ENCODE measurements at places on chromosomes 4 and X.

- no peaks in the 10 kb centered on the region for H3K4me1 ChIP-seq
- H3K36me3 ChIP-seq = no peaks in the 10 kb centered on the region
- DNase-seq = no peak
- H3K27me3 ChIP-seq = no peaks in the 10 kb centered on the region
Measured at GRCh38 chr4:10806953-10807645, 122.5 kb upstream of the CLNK start.

- no peak overlapping the region for H3K27ac ChIP-seq
- no peak overlapping the region for H3K4me3 ChIP-seq
- H3K4me1 ChIP-seq = no peaks in the 10 kb centered on the region
- DNase-seq = no peak
- H3K36me3 ChIP-seq = no peaks in the 10 kb centered on the region
Measured at GRCh38 chrX:151919610-151920009, 6.9 kb downstream of the MAGEA4 start.

- no peak for DNase-seq
- H3K27ac ChIP-seq = no peak overlapping the region
- H3K4me1 ChIP-seq = no peaks in the 10 kb centered on the region
- no peaks in the 10 kb centered on the region for H3K27me3 ChIP-seq
Measured at GRCh38 chr4:31548823-31549222, 828.7 kb downstream of the PCDH7 start.

DNA sequence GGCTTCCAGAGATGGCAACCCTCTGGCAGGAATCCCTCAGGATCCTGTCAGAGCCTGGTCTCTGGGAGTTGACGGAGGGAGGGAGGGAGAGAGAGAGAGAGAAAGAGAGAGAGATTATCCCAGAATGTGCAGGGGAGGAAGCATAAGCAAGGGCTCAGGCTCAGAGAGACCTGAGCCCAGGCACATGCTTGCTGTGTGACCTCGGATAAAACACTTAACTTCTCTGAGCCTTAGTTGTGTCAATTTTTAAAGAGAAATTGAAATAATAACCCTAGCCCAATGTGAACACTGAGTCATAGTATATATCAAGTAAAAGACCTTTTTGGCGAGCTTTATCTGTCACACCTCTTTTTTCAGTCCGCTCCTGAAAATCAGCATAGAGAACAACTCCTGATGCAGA, 473 bp upstream of the USP51 start:
- no peaks in the 10 kb centered on the region for H3K27me3 ChIP-seq
- DNase-seq = no peak
- no peak overlapping the region for H3K27ac ChIP-seq
- H3K4me1 ChIP-seq = no peaks in the 10 kb centered on the region
- no peak overlapping the region for H3K4me3 ChIP-seq

DNA sequence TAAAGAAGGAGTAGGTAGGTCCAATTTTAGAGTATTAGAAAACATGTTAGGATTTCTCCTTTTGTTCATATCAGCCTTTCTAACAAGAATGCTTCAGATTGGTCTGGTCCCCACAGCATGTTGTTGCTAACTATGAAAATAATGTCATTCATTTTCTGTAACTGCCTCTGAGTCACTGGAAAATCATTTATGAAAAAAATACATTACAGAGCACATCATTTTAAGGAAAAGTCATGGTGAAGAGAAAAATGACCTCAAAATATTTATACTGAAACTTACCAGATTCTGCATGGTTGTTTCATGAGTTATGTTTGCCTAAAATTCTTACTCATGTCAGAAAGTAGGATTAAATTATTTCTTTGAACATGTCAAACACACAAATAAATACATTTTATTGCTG, 35.2 kb downstream of the DTHD1 start:
- H3K4me3 ChIP-seq = no peak overlapping the region
- DNase-seq = no peak
- H3K27ac ChIP-seq = no peak overlapping the region

DNA sequence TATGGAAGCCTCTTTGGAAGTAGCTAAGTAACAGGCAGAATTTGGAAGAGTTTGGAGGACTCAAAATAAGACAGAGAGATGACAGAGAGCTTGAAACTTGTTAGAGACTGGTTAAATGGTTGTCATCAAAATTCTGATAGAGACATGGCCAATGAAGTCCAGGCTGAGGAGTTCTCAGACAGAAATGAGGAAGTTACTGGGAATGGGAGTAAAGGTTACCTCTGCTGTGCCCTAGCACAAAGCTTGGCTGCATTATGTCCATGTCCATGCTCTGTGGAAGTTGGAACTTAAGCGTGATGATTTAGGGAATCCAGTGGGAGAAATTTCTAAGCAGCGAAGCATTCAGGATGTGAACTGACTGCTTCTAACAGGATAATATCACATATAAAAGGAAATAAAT, 146.2 kb upstream of the NDST4 start:
- H3K27me3 ChIP-seq = no peaks in the 10 kb centered on the region
- H3K36me3 ChIP-seq = no peaks in the 10 kb centered on the region
- no peak overlapping the region for H3K4me3 ChIP-seq
- H3K4me1 ChIP-seq = no peaks in the 10 kb centered on the region

All from HepG2 (cell line).